ENCODE measurements at places on chromosomes 3 and 15.

DNA sequence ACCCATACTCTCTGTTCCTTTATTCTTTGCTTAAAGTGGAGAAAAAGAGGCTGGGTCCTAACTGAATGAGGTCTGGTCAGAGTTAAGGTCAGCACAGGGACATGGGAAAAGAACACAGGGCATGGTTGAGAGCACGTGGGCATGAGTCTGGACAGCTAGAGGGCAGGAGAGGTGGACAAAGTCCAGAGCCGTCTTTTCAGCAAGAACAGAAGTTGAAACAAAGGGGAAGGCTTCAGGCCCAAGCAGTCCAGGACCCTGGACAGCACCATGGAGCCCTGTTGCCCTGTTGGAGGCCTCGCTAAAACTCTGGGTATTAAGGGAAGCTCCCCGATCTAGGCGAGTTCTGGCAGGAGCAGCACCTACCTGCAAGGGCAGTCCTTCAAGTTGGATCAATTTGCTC is 50.7 kb downstream of the XYLB start:
- DNase-seq, result no peak

- DNase-seq, result no peak
Observed at GRCh38 chr15:98943051-98943508, 64.5 kb downstream of the PGPEP1L start.

- no peak for DNase-seq
Observed at GRCh38 chr3:7924228-7924627, 577.4 kb upstream of the LMCD1 start.

GRCh38 chr15:78879517-78880241 is 7.0 kb downstream of the MORF4L1 start:
- DNase-seq, result no peak

GRCh38 chr15:69696946-69697345 is 244.3 kb downstream of the RPLP1 start:
- no peak for DNase-seq

DNA sequence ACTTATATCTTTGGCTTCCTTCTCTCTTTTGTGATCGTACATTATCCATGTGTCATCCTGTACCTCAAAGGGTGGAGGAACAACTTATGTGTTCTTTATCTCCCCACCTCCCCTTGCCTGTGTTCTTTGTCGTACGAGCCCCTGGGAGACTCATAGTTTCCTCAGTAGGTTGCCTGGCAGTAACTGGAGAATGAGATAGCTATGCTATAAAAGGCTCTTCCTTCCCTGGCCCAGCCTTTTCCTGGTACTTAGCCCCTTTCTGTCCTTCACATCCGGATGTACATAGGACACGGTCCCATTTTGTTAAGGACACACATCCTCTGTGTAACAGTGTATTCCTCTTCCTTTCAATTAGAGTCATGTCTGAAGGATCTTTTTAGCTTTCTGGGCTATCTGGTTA is 32.1 kb downstream of the PLCL2 start:
- DNase-seq, result no peak

DNA sequence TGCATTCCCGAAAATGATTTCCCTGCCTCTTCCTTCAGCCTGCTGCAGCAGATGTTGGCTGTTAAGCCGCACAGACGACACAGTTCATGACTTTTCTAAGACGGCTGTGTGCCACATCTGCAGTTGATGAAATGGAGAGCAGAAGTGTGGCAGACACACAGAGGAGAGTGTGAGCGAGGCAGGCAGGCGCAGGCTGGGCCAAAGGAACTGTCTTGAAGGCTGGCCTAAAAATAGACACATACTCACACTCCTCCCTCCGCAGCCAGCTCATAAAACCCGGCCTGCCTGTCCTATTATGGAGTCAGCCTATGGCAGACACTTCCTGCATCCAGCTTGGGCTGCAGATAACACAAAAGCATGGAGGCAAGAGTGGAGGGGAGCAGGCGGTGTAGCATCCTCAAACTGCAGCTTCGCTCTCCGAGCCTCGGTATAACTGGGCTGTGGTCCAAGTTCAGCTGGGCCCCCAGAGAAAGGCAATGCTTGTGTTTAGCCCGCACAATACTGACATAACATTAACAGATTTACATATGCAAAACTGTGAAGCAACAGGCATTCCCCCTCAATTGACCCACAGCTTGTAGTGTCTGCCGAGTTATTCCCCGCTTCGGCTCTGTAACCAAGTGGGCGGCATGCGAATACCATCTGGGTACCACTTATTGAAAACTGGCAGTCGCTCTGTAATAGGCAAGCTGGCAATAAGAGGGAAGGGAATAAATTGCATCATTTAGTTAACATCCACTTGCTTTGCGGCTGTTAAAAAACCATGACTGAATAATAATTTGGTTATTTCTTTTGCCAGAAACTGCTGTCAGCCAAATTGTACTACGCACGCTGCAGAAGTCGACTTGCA is 40.8 kb downstream of the FOXP1 start:
- DNase-seq, result peak; percentile 81

DNA sequence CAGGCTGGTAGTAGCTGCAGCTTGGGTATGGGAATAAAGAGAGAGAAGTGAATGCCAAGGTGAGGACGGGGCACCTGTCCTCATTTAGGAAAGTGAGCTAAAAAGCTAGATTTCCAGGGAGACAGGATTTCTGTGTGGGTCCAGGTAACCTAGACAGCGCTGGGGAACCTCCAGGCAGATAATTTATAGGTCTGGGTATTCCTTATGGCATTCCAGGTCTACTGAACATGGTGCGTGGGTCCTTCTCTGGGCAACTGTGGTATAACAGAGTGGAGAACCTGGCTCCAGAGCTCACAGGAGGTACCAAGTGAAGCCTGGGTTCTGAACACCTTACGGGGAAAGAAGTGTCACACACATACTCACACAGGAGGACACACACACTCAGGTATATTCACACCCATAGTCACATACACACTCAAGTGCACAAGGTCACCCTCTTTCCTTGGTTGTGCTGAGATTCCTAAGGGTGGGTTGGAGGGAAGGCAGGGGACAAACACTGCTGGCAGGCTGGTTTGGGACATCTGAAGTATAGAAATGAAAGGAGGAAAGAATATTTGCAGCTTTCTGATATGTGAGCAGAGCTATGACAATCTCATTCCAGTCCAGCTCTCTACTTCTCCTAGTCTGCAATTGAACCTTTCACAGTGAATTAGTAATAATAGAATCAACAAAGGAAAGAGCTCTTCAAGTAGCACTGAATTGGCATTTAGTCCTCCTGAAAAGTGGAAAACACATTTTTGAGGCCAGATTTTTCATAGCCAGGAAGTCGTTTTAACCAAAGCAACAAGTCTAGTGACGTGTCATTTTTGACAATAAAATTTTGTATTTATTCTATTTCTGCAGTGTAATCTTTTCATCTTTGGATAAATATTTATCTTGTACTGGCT is 37.4 kb upstream of the ITGA11 start:
- no peak for DNase-seq

GRCh38 chr15:77569729-77570125 is 63.0 kb downstream of the LINGO1 start:
- DNase-seq, result no peak

DNA sequence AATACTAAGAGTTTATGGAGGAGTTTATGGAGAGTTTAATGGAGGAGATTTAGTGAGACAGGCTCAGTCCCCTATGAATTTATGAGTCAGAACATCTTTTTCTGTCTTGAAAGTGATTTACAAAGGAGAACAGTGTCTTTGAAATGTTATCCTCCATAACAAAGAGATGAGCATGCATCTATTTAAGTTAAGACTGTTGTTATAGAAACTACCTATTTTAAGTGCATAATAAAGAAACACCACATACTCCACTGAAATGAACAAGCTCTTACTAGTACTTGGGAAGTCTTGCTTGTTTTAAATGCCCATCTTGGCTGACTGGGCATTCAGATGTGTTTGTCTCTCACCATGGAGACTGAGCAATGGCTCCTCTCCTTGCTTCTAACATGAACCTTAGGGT is 118.7 kb upstream of the ACP3 start:
- DNase-seq, result no peak

GRCh38 chr3:150236316-150237082 is 171.6 kb upstream of the TSC22D2 start:
- DNase-seq, result no peak

DNA sequence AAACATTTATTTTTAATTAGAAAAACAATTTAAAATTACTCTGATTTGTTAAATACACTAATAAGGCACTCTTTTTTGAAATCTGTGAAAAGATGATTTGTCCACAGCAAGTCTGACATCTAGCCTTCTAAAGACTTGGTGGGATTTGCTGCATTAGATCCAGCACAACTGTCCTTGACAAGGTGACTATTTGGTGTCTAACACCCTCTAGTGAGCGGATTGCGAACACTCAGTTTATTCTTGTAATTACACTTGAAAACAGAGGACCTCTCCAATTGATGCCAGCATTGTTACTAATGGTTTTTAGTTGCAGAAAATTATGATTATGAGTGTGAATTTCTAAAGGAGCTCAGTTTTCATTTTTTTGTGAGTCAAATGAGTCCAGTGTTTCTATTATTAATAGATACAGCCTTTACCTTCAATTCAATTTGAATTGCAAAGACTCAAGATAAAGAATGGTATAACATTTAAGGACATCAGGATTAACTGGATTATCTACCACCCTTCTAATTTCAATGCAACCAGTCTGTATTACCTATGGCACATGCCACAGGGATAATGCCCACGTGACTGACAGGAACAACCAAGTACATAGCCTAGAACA is 29.7 kb upstream of the STRIT1 start:
- DNase-seq, result no peak

GRCh38 chr15:39517122-39517855 is 63.6 kb upstream of the THBS1 start:
- DNase-seq, result no peak
